ENCODE measurements at places on chromosomes 12 and 14. TPM values are rescaled to one million over a fixed set of nuclear protein-coding genes. Genes with fewer than 3 reads are reported as not detected.

The PRH2 gene
- 0.63 TPM for total RNA-seq

DNA sequence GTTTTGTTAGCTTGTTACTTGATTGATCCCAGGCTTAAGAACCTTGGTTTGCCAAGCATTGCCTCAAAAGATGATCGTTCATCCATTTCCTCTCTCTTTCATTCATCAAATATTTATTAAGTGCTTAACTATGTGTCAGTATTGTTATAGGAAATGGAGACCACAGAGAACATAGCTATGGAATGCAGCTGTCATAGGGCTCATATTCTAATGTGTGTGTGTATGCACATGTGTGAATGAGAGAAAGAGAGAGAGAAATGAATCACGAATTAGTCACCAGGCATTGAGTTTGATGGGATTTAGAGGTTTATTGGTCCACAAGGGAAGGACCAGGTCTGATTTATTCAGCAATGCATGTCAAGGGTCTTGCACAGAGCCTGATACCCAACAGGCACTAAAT, 71.0 kb upstream of the FBXO21 start:
- DNase-seq, result no peak

The TAS2R8 gene
- total RNA-seq, result not detected

- no peak for DNase-seq
These were observed 16.0 kb downstream of the PLD4 start for GRCh38 chr14:104940526-104941150.

GRCh38 chr12:53756300-53757100, 4.7 kb upstream of the CISTR start:
- DNase-seq, result no peak

Measured in upper lobe of left lung (tissue), 6 donors.